A549 (cell line): ENCODE measurements at places on chromosomes 7 and 10.

- no peak for DNase-seq
Observed at GRCh38 chr7:140752533-140752932, 56.0 kb downstream of the NDUFB2 start.

GRCh38 chr7:130468612-130469011 lies 23.3 kb upstream of the MEST start:
- DNase-seq: no peak

DNA sequence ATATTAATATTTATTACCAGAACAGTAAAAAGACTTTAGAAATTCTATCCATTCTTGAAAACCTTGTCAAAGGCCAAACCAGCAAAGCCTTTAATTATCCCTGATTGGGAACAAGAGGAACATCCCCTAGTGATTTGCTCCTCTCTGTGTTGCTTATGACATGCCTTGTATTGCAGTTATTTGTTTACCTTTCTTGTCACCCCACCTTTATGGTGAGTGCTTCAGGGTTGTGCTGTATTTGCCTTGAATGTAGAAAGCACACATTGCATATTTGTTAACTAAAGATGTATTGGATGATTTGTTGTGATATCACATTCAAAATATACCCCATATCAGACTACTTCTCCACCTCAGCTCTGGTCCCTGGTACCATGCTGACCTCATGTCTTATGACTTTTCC lies 23.5 kb upstream of the TECTB start:
- DNase-seq: no peak

GRCh38 chr7:70751895-70752294 lies 380.0 kb upstream of the GALNT17 start:
- no peak for DNase-seq

DNA sequence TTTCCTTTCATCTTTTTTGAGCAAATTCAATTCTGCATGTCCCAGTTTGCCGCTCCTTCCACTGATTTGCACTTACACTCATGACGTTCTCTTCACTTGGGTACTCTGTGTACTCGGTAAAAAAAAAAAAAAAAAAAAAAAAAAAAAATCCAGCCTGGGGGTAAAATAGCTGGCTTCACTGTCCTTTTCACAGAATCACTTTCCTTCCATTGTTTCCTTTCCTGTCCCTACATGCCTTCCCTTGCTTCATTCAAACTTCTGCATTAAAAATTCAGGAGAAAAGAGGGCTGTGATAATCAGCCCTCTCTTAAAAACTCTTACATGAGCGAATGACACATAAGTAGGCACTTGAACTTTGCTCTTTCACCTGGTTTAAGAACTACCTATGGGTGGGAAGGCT lies 8.7 kb downstream of the ANKRD1 start:
- no peak for DNase-seq

- DNase-seq: peak; percentile 30
Observed at GRCh38 chr7:142459551-142459963, 201.7 kb upstream of the PRSS58 start.

DNA sequence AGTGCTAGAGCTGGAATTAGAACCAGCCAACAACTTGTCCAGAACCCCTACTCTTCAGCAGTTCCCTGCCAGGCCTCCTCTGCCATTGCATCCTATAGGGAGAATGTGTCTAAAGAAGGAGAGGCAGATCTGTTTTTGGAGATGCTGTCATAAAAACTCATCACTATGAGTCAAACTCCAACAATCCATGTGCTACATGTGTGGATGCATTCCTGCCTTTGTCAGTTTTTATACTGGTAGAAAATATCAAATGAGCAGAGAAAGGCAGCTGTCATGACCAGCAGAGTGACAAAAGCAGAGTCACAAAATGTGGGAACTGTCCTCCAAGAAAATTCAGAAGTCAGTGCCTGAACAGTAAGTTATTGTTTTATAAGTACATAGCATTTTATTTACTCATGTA lies 93.0 kb downstream of the ABLIM1 start:
- no peak for DNase-seq

DNA sequence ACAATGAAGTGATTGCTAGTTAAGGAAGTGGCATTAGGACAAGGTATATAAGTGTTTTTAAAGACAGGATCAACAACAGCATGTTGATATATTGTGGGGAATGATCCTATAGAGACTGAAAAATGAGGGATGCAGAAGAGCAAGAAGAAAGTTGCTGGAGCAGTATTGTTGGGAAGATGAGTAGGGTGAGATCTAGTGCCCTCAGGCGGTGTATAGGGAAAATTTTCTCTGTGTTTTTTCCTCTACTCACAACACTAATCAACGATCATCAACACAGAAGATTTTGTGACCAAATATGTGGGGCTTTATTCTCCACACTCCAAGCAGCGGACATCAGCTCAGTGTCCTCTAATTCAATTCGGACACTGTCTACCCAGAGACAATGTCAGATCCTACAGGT lies 9.6 kb upstream of the PTTG1IP2 start:
- peak; percentile 10 for DNase-seq

- DNase-seq: no peak
Observed at GRCh38 chr7:117155694-117156093, 167.2 kb downstream of the WNT2 start.

DNA sequence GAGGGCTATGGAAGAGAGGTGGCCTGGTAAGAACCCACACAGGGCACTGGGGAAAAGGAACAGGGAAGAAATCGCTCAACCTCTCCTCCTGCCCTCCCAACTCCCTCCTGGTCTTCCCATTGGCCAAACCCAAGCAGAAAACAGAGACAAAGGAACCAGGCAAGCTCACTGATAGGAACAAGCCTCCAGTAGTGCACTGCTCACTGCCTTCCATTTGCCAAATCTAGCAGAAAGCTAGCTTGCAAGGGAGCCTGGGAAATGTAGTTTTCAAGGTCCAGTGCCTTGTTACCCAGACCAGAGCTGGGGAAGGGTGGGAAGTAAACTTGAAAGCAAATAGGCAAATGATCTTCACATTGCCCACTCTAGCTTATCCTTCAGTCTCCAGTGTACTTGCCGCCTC lies 556.1 kb upstream of the AUTS2 start:
- no peak for DNase-seq

GRCh38 chr10:18501198-18501597 lies 150.2 kb downstream of the NSUN6 start:
- peak; percentile 7 for DNase-seq

- no peak for DNase-seq
Observed at GRCh38 chr7:106371629-106372028, 86.8 kb upstream of the NAMPT start.

- no peak for DNase-seq
Observed at GRCh38 chr10:53843736-53844362, 957.2 kb downstream of the PCDH15 start.

GRCh38 chr7:66050990-66051448 lies 24.6 kb upstream of the ASL start:
- no peak for DNase-seq

DNA sequence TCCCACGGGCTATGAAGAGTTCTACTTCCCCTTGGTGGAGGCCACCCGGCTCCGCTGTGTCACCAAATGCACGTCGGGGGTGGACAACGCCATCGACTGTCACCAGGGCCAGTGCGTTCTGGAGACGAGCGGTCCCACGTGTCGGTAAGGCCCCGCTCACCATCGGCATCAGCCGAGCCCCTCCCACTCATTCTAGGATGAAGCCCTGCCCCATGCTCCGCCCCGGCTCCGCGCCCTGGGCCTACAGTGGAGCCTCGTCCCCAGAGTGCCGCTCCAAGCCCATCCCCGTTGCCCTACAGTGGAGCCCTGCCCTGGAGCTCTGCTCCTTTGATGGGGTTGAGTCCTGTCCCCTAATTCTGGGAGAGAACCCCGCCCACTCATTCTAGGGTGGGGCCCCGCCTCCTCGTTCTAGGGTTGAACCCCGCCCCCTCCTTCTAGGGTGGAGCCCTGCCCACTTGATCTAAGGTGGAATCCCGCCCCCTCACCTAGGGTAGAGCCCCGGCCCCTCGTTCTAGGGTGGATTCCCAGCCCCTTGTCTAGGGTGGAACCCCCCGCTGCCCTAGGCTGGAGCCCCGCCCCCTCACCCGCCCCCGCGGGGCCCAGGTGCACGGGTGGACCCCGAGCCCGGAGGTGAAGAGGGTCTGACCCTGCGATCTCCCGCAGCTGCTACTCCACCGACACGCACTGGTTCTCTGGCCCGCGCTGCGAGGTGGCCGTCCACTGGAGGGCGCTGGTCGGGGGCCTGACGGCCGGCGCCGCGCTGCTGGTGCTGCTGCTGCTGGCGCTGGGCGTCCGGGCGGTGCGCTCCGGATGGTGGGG lies 3.4 kb upstream of the MUC12 start:
- peak; percentile 98 for DNase-seq

DNA sequence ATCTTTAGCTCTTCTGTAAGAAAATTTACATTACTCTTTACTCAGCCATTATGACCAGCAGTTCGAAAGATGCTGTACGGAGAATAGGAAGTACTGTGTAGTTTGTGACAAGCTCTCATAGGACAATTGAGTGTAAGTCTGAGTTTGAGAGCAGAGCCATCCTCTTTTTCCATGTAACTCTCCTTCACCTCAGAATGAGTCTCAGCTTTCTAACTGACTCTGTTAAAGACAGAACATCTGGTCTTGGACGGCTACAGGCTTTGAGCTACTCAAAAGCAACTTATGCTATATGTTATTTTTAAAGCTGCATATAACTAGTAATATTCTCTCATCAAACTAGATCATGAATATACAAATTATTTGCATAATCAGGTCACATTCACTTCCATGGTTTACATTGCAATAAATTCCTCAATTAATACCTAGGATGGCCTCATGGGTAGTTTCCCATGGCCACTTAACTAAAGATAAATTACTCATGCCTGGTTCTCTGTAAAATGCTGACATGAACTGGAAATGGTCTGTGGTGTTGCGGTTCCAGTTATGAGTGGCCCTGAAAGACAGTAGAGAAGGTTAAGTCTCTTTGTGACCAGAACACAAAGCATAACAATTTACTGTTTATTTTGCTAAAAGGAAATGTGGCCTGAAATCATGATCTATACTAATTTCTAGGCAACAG lies 358.7 kb downstream of the PHF14 start:
- DNase-seq: no peak

DNA sequence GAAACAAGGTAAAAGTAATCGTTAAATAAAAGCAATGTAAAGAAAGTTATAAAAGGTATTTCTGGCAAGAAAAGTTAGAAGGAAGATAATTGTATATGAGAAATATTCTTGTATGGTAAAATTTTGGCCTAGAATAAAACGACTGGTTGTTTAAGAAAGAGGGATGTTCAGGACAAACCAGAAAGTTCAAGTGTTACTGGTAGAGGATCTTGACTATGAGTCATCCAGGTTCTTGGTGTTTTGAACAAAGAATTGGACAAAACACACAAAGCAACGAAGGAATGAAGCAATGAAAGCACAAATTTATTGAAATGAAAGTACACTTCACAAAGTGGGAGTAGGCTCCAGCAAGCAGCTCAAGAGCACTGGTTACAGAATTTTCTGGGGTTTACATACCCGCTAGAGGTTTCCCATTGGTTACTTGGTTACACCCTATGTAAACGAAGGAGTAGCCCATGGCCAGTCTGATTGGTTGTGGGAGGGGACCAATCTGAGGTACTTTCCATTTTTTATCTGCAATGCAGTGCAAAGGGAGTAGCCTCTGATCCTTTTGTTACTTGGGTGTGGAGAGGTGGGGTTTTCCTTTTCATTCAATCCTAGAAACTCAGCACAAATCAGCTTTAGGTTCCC lies 22.4 kb upstream of the GARS1 start:
- no peak for DNase-seq

DNA sequence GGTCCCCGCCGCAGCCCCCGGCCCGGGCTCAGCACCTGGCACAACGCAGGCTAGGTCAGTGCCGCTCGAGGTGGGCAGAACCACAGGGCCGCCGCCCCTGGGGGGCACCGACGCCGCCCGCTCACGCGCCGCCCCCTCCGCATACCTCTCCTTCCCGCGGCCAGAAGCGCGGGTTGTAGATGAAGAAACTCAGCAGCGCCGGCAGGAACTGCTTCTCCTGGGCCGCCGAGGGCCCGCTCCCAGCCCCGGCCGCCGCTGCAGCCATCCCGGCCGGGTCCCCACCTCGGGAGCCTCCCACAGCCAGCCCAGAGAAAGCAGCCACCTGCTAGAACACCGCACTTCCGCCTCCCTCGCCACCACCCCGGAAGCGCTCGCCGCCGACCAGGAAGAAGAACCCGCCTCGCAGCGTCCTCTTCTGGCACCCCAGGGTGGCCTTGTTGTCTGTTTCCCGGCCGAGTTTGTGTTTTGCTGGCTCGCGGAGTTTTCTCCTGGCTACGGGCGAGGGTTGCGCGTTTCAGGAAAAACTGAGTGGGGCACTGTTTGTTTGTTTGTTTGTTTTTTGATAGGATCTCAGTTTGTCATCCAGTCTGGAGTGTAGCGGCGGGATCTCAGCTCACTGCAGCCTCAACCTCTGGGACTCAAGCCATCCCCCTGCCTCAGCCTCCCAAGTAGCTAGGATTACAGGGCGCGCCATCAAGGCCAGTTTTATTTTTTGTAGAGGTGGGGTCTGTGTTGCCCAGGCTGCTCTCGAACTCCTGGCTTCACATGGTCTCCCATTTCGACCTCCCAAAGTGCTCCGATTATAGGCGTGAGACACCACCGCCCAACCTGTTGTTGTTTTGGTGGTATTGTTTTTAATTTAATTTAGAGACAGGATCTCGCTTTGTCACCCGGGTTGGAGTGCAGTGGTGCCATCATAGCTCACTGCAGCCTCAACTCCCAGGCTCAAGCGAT lies 17.7 kb downstream of the OCM2 start:
- DNase-seq: peak; percentile 90

- no peak for DNase-seq
Observed at GRCh38 chr7:50631639-50632038, 66.4 kb upstream of the DDC start.

DNA sequence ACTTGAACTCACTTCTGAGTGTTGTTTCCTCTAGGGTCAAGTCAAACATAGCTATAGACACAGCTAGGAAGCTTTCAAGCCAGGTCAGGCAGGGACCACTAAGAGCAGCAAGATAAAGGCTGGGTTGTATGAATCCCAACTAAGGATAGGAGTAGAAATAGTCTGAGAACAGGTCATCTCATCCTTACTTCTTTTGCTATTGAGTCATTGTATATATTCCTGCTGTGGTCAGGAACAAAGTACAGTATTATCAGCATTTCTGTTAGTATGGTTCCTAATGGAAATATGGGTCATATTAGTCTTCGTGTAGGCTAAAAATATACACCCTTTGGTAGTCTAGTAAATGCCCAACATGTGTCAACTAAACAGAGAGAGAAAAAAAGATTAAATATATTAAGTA lies 145.3 kb downstream of the BTAF1 start:
- no peak for DNase-seq

DNA sequence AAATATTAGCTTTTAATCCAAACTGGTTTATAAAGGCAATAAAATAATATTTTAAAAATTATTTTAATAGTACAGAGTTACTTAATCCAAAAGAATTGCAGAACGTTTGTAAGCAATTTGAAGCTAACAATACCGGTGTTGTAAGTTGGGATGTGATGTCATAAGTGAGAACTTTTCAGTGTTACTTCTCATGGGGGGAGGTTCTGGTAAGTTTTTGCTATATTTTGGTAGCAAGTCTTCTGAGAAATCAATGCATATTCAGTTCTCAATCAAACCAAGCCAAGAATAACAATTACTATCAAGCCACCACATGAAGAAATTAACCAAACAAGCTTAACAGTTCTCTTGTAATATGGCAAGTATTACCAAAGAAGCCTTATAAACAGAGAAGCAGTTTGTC lies 147.1 kb upstream of the ASAH2 start:
- no peak for DNase-seq

GRCh38 chr10:65845916-65846315 lies 1079.9 kb upstream of the LRRTM3 start:
- no peak for DNase-seq

GRCh38 chr10:12605580-12606405 lies 256.4 kb downstream of the CAMK1D start:
- DNase-seq: peak; percentile 79
